Tibial nerve (tissue), 4 donors: ENCODE measurements at places on chromosomes 2 and 18.

GRCh38 chr18:5058768-5059695 is 138.0 kb downstream of the AKAIN1 start:
- no peak for DNase-seq

DNA sequence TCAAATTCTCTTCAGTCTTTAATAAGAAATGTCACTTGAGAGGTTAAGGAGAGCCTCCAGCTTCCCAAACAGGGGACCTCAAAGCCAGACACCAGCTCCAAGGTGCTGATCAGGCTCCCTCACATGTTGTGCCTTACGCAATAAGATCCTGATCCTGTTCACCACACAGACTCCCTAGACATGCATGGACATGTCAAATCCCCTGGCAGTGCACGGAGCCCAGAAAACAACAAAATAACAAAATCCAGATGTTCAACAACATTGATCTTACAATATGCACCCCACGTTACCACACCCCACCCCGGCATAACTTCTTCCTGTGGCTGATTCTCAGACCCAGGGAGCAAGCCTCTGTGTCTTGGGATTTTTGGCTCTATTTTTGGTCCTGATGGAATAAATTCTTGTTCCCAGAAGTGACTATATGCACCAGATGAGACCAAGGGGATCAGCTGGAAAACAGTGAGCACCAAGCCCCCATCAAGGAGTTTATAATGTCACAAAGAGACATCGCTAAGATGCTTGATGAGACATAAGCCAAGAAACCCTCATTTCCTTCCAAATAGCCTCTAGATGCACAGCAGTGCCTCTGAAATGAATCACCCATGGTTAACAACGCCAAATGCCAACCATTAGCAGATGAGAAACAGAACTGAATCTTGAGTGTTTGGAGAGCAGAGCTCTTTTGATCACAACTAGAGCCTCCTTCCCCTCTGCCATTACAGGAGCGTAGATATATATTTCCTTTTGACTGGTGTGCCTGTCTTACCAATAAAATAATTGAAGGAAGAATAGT is 198.2 kb downstream of the PRKCE start:
- no peak for DNase-seq

GRCh38 chr2:37324786-37325624 is at the start of gene PRKD3:
Gene PRKD3 (minus strand): TSS chr2:37324833. CDS start chr2:37316524, 8,309 bp downstream.
- DNase-seq, result peak; percentile 43

GRCh38 chr2:72114693-72115051 is 33.0 kb downstream of the CYP26B1 start:
- no peak for DNase-seq

GRCh38 chr18:63890237-63890949 is 2.9 kb downstream of the SERPINB2 start:
- DNase-seq, result no peak

- DNase-seq, result no peak
Measured at GRCh38 chr2:397521-397920, 109.6 kb upstream of the ALKAL2 start.

DNA sequence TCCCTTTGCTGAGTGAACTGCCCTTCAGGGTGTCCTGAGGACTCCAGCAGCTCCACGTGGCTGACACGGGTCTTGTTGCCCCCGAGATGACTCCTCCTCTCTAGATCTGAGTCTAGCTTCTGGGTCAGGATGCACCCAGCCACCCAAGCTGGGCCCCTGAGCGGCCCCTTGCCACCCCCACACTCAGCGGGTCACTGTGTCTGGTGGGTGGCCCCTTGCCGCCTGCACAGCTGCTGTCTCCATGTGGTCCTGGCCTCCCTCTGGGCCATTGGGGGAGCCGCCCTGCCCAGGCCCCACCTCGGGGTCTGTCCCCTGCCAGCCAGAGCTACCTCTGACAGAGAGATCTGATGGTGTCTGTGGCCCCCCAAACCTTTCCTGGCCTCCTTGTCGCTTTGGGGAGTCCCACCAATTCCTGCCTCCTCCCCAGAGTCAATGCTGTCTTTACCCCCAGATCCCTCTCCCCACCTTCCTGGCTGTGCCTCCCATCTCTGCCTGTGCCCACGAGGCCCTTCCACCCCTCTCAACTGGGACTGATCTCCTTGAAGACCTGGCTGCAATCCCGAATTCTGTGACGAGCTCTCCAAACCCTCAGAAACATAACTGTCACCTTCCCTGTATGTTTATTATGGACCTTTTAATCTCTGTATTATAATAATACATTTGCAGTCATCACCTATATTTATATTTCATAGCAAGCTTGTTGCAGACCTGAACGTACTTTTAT is 46.5 kb downstream of the TWIST2 start:
- DNase-seq, result no peak
